ENCODE measurements at places on chromosomes 6 and 20.

- DNase-seq: no peak
Observed at GRCh38 chr6:26195924-26196845, 109.0 kb downstream of the HFE start.

DNA sequence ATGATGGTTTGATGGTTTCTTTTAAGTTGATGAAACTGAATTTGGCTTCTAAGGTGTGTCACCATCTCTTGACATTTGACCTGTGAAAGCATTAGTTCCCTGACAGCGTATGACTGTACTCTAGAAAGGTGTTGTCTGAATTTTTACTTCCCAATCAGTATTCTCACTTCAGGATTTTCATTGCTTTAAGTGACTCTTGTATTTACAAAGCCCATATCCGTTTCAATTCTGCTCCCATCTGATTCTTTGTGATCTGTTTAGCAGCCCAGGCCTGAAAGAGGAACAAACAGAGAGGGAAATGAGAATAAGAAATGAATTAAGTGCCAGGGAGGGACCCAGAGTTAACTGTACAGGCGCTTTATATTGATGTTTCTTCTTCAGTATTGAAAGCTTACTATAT, 73.7 kb downstream of the FARS2 start:
- DNase-seq: no peak

DNA sequence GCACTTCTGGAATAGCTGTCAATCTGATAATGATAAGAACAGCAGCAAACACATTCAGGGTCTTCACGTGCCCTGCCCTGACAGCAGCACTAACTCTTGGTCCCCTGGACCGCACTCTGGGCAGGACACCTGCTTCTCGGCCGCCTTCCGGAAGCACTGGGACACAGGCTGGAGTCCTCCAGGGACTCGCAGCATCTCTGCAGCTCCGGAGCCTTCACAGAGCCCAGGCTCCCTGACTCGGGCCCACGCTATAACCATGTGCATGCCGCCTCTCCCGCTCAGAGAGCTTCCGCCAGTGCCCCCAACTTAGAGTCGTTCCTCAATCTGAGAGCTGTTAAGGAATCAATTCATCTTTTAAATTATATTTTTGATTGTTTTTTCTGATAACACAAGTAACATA, 377.3 kb downstream of the TAF4 start:
- no peak for DNase-seq

DNA sequence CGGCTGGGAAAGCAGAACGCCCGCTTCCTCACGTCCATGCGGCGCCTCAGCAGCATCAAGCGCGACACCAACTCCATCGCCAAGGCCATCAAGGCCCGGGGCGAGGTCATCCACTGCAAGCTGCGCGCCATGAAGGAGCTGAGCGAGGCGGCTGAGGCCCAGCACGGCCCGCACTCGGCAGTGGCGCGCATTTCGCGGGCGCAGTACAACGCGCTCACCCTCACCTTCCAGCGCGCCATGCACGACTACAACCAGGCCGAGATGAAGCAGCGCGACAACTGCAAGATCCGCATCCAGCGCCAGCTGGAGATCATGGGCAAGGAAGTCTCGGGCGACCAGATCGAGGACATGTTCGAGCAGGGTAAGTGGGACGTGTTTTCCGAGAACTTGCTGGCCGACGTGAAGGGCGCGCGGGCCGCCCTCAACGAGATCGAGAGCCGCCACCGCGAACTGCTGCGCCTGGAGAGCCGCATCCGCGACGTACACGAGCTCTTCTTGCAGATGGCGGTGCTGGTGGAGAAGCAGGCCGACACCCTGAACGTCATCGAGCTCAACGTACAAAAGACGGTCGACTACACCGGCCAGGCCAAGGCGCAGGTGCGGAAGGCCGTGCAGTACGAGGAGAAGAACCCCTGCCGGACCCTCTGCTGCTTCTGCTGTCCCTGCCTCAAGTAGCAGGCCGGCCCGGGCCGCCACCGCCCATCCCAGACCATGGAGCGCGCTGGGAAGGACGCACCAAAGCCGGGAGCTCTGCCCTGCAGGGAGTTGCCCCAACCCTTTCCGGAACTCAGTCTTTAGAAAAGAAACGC, 36.7 kb downstream of the STX11 start:
- no peak for DNase-seq

DNA sequence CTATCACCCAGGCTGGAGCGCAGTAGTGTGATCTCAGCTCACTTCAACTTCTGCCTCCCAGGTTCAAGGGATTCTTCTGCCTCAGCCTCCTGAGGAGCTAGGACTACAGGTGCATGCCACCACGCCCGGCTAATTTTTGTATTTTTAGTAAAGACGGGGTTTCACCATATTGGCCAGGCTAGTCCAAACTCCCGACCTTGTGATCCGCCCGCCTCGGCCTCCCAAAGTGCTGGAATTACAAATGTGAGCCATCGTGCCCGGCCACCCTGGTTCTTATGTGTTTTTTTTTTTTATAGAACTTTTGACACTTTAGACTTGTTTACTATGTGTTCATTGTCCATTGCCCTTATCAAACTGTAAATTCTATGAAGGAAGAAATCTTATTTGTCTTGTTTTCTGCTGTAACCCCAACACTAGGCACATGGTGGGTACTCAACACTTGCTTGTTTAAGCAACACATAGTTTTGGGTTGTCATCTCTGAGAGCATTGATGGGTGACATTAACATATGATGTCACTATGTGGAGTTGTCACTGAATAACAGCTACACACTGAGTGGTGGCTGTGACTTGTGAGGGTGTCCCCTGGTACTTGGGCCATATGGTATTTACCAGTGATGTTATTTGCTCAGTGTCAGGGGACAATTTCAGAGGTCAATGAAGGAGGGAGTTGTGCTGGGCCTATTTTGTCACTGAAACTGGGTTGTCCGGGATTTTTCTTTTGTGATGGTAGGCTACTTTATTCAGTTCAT, 1.5 kb upstream of the PXMP4 start:
- no peak for DNase-seq

GRCh38 chr6:157471895-157472686, 91.1 kb downstream of the ZDHHC14 start:
- DNase-seq: no peak

GRCh38 chr20:44850837-44851236, 34.7 kb upstream of the YWHAB start:
- no peak for DNase-seq

GRCh38 chr20:59191036-59191755, 27.6 kb downstream of the ZNF831 start:
- no peak for DNase-seq

DNA sequence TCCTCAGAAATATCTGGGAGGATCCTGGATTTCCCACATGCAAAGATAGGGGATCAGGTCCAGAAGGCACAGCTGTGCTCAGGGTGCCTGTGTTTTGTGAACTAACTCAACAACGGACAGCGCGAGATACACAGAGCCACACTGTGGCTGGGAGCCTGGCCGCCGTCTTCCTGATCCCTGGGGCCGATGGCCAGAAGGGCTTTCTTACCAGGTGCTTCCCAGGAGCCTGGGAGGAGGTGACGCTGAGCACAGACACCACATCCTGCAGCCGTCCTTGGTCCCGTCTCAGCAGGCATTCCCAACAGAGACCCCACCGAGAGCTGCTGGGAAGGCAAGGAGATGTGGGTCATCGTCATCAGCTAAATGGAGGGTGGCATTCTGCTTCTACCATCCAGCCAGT, 144.6 kb upstream of the AFDN start:
- no peak for DNase-seq

DNA sequence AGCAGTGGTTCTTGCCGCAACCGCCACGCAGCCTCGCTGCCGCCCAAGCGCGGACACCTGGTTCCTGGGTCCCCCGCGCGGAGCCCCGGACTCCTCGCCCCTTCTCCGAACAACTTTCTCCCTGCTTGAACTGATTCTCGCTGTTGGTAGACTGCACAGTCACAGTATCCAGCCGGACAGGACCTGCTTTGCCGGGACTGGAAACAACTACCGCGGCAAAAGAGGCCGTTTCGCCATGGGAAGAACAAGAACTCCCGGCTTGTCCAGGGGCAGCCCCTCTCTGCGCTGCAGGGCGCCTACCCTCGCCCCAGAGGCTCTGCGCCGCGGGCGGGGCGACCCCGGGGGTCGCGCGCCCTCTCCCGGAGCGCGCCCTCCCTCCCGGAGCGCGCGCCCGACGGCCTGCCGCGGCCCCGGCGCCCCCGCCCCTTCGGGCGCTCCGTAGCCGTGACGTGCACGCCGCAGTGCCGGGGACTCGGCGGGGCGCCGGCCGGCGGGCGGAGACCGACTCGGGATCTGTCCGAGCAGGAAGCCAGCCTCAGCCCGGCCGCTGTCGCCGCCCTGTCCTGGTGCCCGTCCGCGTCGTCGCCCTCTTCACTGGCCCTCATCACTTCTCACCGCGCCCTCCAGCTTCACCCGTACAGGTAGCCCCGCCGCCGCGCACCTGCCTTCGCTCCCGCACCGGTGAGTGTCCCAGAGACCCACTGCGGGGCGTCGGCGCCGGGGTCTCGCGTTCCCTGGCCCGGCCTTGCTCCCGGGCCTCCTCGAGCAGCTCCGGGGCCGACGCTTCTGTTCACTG, at the start of gene MYO6:
Gene MYO6 (plus strand): TSS at position 497 of the 796 bp plus-strand sequence. CDS start 68,309 bp downstream, outside the sequence.
- no peak for DNase-seq

GRCh38 chr20:25136643-25137559, 55.0 kb upstream of the VSX1 start:
- peak; percentile 74 for DNase-seq

DNA sequence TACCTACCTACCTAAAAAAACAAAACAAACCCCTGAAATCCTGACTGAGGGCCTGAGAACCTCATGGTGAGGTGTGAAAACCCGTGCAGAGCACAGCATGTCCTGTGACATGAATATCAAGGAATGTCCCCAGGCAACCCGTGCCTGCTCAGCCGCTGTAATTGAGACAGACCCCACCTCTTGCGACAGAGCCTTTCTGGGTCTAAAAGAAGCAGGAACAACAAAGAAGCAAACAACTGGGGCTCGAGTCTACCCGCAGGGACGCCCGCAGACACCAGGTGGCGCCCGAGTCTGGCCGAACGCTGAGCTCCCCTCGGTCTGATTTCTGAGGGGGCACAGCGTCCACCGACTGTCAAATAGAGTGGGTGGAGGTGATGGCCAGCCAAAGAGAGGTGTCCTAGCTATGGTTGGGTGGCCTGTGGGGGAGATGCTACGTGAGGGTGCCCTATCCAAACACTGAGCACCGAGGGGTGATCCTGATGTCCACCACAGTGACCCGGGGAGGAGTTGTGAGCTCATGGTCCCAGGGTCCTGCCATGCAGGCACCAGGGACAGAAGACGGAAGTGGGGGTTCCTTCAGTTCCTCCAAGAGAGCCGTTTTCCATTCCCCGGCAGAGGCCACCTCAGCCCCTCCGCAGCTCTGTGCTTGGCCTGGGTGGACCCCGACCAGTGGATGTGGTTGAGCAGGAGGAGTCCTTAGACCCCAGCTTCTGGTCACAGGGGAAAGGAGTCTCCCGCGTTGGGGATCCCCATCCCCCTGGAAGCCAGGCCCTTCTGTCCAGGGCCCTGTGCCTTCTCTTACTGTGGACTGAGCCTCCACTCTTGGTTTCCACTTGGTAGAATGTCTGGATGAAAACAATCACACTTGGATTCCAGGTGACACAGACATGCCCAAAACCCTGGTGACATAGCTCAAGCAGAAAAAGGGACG, 268.2 kb downstream of the CDC5L start:
- DNase-seq: peak; percentile 62

GRCh38 chr6:44327096-44327495, 13.9 kb upstream of the AARS2 start:
- no peak for DNase-seq

DNA sequence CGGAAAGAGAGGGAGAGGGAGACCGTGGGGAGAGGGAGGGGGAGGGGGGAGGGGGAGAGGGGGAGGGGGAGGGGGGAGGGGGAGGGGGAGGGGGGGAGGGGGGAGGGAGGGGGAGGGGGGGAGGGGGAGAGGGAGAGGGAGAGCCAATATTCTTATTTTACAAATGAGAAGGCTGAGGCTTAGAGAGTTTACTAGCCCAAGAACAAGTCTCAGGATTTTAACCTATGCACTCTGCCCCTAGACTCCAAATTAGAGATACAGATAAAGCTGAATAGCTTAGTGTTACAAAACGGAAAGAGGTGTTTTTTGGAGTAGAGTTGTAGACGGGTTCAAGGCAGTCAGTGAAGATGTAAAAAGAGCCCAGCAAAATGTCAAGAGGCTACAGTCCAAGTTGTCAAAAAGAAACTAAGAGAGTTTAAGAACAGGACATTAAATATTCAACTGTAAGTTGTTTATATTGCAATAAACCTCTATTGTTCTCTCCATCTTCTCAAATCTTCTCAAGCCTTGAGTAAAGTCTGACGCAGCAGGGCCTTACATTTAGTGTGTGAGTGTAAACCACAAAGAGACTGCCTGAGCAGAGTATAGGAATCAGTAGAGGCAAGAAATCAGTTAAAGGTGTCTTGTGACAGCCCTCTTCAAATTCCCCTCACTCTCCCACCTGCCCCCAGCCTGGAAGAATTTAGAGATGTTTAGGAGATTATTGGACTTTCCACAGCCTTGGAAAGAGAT, 34.9 kb upstream of the AKIRIN2 start:
- DNase-seq: no peak

DNA sequence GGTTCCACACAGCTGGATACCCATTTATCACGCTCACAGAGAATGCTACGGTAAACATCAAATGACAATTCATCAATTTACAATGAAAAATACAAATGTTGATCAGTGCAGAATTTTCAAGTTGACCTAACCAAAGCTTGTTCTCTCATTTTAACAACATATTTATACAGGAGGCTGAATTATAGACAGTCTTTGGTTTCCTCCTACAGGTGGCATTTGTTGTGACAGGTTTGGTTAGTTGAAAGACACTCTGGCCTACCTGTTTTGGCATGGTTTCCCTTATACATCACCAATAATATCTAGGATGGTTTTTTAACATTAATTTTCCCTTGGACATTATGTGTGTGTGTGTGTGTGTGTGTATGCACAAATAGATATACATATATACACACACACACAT, 642.5 kb upstream of the MMS22L start:
- DNase-seq: no peak

DNA sequence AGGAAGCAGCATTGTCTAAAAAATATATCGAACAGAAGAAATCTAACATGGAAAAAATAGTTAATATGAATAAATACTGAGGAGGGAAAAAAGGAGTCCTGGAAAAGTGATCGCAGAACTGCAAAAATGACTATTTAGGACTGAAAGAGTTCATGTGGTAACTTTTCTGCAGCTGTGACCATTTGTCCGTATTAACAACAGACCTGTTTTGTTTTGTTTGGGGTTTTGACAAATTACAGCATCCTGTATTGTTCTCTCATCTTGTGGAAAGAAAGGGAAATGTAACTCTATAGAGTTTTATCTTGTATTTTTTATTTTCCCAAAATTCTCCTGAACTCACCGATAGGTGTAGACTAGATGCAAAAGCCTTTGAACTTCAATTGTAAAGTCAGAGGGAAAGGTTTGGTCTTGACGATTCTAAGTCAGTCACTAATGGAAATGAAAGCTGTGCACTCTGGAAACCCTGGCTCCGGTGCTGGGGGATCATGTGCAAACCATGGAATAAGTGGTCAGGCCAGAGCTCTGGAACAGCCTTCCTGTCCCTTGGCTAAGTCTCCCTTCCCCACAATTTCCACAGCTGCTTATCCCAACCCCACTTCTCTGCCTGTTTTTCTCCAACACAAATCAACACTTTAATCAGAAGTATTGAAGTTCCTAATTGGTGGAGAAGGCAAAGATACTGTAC, 51.2 kb upstream of the MARCKS start:
- no peak for DNase-seq
